Stimulated activated CD4-positive, alpha-beta T cell treated with anti-CD3 and anti-CD28 coated beads, Interleukin-2, amount 100 ng/mL, for 24 hours (primary cell): ENCODE measurements at places on chromosomes 6 and 20.

- DNase-seq: no peak
These were observed 17.8 kb upstream of the FOXC1 start for GRCh38 chr6:1591926-1592325.

- no peak for DNase-seq
These were observed 60.4 kb downstream of the SOX4 start for GRCh38 chr6:21653905-21654304.

- no peak for DNase-seq
These were observed 62.9 kb upstream of the MYB start for GRCh38 chr6:135118134-135118730.

DNA sequence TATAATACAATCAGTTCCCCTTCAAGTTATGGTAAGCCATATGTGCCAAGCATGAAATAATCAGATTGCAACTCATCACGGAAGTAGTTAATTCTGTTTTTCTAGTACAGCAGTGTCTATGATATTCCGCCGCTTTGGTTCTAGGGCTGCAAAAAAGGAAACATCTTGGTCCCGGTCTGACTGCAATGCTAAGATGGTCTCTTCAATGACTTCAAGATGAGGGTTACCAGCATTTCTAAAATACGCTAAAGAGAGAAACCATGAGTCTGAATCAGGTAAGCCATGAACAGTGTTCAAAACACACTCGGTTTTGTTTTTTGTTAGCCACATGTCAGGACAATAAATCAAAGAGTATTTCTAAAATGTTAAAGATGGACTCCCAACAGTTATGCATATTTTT lies 3.2 kb upstream of the ANKRD60 start:
- DNase-seq: no peak

GRCh38 chr6:75526502-75527127 lies 33.0 kb upstream of the FILIP1 start:
- DNase-seq: peak; percentile 63

DNA sequence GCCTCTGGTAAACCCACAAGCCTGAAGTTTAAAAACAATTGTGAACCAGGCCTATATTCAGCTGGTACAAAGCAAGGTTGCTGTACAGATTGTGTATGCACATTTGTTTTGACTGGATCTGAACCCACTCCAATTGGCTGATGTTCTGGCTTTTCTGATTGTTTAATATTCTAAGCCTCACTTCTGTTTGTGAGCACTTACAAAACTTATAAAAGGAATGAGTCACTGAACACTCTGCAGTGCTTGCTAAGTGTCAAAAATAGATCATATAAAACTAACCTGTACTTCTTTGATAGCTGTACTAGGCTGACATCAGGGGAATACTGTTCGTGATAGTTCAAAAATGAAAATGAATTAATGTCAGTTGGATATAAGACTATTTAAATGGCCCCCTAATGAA lies 12.1 kb downstream of the COL21A1 start:
- no peak for DNase-seq

- DNase-seq: no peak
These were observed 356 bp downstream of the BYSL start for GRCh38 chr6:41921712-41921998.

DNA sequence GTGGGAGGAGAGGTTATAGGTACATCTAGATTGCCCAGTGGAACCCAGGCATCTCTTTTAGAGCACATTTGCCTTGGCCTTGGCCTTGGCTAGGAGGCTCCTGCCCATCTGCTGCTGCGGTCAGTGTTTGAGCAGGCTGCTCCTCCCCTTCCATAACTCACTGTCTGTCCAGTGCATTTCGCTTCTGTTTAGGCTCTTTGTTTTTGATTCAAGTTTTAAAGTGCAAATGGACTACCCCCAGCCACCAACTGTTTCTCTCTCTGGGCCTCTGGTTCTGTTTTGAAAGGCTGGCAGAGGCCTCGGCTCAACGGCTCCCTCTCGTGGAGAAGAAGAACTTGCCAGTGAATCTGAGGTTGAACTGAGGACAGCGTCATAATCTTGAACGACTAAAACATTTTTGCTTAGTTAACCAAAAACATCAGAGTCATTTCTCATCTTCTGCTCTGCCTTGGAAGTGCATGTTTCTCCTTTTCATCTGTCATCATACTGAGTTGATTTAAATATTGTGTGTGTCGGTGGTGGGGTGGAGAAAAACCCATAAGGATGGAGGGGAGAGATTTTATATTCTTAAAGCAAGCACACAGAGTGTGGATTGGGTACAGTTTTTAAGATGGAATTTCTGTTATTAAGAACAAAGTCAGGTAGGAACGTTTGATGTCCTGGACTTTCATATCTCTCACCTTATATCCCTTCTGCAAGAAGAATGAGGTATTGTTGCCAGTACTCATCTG lies 171.4 kb downstream of the DTNBP1 start:
- peak; percentile 74 for DNase-seq

DNA sequence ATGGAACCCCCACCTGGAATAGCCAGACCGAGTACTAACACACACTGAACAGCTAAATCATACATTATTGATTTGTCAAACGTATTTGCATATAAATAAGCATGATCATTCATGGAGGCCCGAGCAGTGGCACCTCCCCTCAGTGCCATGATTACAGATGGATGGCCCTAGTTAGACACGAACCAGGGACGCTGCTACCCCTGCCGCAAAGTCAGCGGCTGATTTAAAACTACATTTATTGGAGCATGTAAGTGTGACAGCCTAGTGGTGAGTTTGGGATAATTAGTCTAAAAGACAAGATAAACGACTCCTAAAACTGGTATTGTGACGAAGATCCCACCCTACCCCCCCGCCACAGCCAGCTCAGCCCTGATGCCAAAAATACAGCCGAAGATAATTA lies 159.1 kb upstream of the MAFB start:
- no peak for DNase-seq

GRCh38 chr20:14950633-14951032 lies 613.2 kb upstream of the FLRT3 start:
- DNase-seq: no peak

DNA sequence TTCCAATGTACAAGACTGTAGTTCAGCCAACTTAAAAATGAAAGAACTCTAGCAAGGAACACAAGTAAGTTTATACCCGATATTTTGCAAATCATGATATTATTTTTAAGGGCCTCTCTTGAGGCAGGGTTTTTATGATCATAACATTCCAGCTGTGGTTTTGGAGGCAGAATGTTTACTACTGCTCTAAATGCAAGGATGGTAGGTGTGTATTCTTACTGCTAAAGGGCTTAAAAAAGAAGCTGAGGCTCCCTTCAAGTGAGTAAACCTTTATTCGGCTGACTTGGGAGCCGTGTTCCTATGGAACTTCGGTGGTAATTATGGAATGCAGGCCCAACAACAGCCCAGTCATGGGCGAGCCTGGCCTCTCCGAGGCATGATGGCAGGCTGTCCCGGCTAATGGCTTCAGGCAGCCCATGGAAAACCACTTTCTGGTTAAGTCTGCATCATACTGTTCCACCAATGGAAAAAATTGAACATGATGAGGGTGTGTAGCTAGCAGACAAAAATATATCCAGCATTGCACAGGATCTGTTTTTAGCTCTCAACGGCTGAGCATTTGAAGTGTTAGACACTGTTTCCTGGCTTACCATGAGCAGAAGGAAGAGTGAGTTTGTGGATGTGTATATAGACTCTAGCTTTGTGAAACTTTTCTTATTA lies 111.5 kb downstream of the TIAM2 start:
- no peak for DNase-seq

DNA sequence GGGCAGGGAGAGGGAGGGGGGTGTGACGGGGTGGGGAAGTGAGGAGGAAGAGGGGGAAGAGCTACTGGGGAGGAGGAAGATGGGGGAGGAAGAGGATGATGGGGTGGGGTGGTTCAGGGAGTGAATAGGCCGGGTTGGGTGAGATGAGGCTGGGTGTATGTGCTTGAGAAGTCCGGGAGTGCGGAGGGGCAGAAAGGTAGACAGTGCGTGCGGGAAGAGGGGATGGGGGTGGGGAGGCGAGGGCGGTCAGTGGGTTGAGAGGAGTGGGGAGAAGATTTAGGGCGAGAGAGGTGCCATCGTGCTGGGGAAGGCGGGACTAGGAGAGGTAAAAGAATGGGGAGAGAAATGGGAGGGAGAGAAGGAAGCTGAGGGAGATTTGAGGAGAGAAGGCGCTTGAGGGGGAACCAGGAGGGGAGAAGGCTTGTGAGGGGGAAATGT lies 30.9 kb upstream of the NOTCH4 start:
- DNase-seq: no peak

GRCh38 chr6:74071214-74071613 lies 375.2 kb downstream of the CD109 start:
- DNase-seq: no peak

DNA sequence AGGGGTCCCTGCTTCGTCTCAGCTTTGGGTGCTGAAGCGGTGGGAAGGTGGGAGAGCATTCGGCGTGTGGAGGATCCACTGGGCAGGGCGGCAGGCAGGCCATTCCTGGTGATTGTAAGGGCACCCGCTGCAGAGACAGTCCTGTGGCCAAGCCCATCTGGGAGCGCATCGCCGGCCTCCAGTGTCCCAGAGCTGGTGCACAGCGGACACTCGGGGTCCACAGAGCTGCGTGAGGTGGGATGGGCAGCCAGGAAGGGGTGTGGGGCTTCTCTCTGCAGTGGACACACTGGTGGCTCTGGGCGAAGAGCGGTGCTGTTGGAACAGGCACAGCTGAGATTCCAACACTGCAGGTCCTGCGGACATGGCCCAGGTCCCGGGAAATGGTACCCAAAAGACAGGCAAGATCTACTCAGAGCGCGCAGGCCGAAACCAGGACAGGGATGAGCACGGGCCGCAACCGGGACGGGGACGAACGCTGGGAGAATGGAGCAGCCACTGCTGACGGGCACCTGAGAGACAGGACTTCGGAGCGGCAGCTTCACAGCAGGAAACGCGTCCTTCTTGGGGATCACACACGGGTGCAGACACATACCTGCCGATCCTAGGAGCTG lies 188.2 kb downstream of the ERMARD start:
- DNase-seq: no peak

- DNase-seq: no peak
These were observed 98.2 kb downstream of the PSMG4 start for GRCh38 chr6:3356824-3357420.

DNA sequence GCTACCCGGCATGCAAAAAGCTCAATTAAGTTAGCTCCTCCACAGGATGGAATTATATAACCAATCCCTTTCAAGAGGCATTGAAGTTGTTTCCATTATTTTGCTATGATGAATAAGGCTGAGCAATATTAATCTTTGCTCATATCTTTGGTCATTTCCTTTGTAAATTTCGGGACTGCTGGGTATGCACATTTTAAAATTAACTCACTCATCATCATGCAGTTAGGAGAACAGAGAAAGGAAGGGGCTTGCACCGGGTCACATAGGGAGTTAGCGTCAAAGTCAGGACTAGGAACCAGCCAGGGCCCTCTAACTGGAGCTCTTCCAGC lies 430 bp upstream of the FAM110A start:
- no peak for DNase-seq

- DNase-seq: peak; percentile 90
These were observed at the start of gene STX16 for GRCh38 chr20:58650776-58651558. Gene STX16 (plus strand): TSS chr20:58651283. CDS start chr20:58652007, 724 bp downstream.

GRCh38 chr6:159788753-159789376 lies 537 bp downstream of the TCP1 start:
- DNase-seq: peak; percentile 39

DNA sequence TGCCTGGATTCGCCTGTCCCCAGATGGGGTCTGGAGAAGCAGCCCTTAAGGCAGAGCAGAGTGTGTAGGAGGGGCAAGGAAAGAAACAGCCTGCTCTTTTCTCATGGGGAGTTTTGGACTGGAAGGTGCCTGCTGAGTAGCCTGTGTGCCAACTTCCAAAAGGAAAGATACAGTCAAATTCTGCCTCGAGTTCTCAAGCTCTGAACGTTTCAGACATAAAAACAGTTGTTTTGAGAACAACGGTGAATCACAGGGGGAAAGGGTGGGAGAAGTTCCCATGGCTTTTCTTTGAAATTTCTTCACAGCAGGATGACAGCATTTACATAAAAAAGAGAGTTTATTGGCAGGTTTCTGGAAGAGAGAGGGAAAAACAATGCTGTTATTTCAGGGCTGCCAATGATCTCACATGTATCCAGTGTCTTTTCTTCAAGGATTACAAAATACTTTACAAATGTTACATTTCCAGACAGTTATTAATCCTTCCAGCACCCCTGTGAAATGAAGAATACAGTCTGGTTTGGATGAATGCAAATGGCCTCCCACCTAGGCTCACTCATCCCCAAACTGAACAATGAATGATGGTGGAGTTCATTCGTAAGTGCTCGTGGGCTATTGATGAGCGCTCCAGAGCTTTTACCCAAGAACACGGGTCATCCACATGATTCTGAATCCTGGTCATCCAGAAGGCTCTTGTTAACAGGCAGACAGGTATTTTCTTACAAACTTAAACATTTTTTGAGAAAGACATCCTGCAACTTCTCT lies 33.8 kb upstream of the ECI2 start:
- no peak for DNase-seq

- DNase-seq: no peak
These were observed 153.0 kb downstream of the LRRC1 start for GRCh38 chr6:53947780-53948179.

GRCh38 chr6:149727793-149728498 lies 10.0 kb upstream of the LATS1 start:
- DNase-seq: no peak

- no peak for DNase-seq
These were observed 18.9 kb upstream of the CCN5 start for GRCh38 chr20:44696315-44696714.

GRCh38 chr6:139373154-139373927 lies 1.1 kb downstream of the CITED2 start:
- DNase-seq: peak; percentile 75

DNA sequence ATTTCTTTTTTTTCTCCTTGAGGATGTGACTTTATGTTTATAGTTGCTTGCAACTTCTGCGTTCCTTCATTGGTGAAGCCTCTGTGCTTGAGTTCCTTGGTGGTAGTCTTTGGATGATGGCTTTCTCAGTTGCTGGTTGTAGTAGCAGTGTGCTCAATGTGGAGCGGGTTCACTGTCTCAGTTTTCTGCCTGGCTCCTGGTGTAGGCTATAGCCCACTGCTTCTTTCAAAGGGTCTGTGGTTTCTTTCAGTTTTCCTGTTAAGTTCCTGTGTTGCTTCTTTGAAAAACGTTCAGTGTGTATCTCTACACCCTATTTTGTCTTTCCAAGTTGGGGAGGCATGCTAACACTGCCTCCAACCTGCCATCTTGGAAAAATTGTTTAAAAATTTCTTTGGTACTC lies 33.9 kb upstream of the ZBTB24 start:
- DNase-seq: no peak

DNA sequence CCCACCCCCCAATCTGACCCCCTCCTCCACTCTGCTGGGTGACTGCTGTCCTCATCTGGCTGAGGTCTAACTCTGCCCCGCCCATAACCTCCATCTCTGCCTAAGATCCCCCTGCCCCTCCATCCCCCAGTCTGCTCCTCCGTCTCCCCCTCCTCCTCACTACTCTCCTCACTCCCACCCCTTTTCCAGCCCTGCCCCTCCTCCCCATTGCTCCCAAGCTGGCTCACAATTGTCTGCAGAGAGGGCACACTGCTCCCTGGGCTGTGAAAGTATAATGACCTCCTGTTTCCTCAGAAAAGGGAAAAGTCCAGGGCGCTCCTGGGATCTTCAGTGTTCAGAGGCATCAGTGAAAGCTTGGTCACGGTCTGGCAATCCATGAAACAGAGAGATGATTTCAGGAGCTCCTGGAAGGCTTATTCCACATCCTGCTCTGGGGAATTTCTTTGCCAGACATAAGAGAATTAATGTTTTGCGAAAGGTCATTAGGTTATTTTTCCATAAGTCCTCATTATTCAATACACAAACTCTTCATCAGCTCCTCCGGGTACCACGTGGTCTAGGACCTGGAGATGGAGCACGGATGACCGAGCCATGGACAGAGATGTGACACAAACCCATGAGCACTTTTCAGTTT lies 21.5 kb downstream of the CST5 start:
- DNase-seq: no peak
